SJSA1 (cell line): ENCODE measurements at places on chromosomes 3 and 15. TPM values are rescaled to one million over a fixed set of nuclear protein-coding genes. Genes with fewer than 3 reads are reported as not detected.
A peak's percentile ranks its signal among the peaks of the same experiment; 100 is the strongest.

- peak; percentile 37 for DNase-seq
Measured at GRCh38 chr15:93088200-93088980, 621 bp downstream of the RGMA start.

- DNase-seq: no peak
Measured at GRCh38 chr3:57956119-57956832, 51.9 kb upstream of the FLNB start.

Gene HRG
- not detected in 2 replicates for total RNA-seq

Gene KIF15
- total RNA-seq: 26.1 and 28.9 TPM in 2 replicates

DNA sequence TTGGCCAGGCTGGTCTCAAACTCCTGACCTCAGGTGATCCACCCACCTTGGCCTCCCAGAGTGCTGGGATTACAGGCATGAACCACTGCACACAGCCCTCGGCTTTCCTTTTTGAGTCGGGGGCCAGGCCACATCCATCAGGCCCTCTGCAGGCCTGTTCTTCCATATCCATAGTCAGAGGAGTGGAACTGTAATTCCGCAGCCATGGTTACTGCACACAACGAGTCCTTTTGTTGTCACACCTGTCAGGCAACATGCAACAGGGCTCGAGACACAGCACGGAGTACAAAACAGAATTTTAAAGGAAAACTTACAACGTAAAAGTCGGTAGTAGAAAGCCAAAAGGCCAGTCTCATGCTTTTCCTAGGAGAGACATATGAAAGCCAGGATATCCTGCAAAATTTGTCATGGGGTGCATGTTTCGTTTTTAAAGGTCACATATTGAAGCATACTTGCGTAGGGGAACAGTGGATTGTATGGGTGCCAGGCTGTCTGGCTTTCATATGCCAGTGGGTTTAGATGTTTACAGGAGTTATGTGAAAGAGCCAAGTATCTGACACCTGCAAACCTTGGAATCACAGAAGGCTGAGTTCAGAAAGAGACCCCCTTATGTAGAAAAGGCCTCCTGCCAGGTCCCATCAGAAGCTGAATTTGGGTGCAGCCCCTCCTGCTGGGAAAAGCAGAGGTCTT lies 63.2 kb upstream of the LPP start:
- DNase-seq: no peak

DNA sequence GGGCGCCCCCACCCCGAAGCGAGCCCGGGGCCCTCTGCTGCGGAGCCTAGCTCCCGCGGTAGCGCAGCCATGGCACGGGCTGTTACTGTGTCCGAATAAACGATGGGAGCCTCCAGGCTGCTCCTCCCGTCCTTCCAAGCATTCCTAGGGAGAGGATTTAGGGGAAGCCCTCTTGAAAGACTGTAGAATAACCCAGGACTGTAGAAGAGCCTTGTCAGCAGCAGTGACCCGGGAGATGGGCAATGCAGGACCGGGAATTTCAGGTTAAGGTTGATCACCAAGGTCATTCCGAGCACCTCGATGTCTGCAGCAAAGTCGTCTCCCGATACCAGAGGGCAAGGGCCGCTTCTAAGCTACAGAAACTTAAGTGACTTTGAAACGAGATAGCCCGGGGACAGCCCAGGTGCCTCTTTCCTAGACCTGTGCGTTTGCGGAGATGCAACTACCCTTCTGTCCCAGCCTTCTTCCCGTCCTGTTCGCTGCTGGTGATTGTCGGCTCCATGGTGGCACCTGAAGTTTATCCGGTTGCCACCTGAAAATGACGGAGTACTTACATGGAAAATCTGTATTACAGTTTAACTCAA lies 753 bp upstream of the MYO5A start:
- DNase-seq: no peak
